Suprapubic skin (tissue), 4 donors: ENCODE measurements at places on chromosomes 12 and 14. TPM values are rescaled to one million over a fixed set of nuclear protein-coding genes. Genes with fewer than 3 reads are reported as not detected.

- DNase-seq: no peak
Measured at GRCh38 chr12:79933532-79934264, 1.2 kb downstream of the PPP1R12A start.

Gene TSPAN11
- total RNA-seq: 1.5 TPM

DNA sequence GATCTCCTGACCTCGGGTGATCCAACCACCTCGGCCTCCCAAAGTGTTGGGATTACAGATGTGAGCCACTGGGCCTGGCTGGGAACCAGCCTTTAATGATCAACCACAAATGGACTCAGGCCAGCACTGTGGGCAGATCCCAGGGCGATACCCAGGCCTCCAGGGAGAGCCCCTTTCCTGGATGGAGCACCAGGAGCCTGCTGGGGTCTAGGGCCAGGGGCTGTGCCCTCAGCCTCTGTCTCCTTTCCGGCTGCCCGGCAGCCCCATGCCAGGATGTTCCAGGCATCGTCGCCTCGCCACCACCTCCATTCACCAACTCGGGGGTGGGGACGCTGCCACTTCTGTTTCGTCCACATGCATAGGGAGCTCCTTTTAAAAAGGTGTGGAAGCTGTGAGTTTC, 2.3 kb downstream of the ADGRD1 start:
- no peak for DNase-seq

- DNase-seq: no peak
Measured at GRCh38 chr12:116881325-116881876, at the start of gene HRK. TSS of gene HRK (minus strand) at chr12:116881441. CDS start at chr12:116881307, 134 bp downstream.

Gene CRACR2A
- 13.2 TPM for total RNA-seq

DNA sequence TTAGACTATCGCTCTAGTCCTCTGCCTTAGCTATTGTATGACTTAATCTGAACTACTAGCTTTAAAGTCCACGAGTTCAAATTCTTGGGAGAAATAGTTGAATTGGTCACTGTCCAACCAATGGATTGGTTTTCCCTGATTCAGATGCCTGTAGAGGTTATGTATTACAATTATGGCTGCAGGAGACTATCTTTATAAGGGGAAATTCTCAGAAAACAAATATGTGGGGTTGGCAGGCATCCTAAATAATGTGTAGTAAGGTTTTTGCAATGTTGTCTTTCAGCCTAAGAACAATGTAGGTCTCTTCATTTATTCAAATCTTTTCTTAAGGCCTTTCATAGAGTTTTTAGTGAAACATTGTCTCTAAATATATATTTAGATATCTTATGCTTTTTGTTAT, 26.9 kb downstream of the MYRFL start:
- no peak for DNase-seq

Gene LMO3
- 6.2 TPM for total RNA-seq

DNA sequence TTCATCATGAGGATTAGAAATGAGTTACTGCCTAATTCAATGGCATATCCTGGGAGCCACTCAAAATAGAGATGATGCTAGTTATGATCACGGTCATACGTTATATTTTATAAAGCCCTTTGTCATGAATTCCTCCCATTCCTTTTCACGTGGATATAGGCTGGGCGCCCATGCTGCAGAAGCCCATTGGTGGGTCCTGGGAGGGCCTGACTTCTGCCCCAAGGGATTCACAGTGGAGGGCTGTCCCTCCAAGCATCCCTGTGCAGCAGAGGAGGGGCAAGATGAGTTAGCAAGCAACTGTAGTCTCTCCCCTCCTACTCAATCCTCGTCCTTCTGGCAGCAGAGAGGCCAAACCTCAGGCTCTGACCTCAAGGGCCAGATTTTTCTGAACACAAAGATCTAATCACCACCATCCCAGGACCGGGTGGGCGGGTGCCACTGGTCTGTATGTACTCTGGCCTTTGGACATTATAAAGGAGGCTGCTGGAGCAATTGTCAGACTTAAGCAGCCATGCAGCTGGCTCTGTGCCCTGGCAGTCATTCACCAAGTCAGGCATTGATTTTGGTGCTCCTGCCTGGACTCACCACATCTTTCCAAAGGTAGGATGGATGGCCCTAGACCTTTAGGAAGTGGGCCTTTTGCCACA, 8.6 kb downstream of the GLTP start:
- DNase-seq: no peak

GRCh38 chr14:93857081-93857480, 68.8 kb upstream of the PRIMA1 start:
- no peak for DNase-seq

- DNase-seq: no peak
Measured at GRCh38 chr14:25953532-25954139, 644.2 kb downstream of the NOVA1 start.

- no peak for DNase-seq
Measured at GRCh38 chr14:105690671-105691070, 164.3 kb downstream of the TMEM121 start.

DNA sequence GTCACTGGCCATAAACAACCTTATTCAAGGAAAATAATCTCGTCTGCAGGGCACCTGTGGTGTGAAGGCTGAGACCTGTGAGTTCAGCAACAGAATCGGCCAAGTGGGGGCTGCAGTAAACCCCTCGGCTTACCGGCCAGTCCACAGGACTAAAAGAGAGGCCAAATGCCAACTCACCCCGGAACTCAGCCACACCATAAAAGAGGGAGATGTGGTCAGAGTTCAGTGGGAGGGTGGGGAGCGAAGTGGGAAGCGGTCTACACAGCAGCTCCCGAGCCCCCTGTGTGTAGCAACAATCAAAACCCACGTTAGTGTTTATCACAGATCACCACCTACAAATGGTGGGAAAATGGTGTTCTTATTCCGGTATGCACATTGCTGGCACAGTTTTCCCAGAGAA, 153.0 kb downstream of the PIWIL1 start:
- no peak for DNase-seq

GRCh38 chr14:94426526-94426925, 26.1 kb downstream of the SERPINA11 start:
- no peak for DNase-seq

Gene DRAM1
- total RNA-seq: 7.1 TPM

DNA sequence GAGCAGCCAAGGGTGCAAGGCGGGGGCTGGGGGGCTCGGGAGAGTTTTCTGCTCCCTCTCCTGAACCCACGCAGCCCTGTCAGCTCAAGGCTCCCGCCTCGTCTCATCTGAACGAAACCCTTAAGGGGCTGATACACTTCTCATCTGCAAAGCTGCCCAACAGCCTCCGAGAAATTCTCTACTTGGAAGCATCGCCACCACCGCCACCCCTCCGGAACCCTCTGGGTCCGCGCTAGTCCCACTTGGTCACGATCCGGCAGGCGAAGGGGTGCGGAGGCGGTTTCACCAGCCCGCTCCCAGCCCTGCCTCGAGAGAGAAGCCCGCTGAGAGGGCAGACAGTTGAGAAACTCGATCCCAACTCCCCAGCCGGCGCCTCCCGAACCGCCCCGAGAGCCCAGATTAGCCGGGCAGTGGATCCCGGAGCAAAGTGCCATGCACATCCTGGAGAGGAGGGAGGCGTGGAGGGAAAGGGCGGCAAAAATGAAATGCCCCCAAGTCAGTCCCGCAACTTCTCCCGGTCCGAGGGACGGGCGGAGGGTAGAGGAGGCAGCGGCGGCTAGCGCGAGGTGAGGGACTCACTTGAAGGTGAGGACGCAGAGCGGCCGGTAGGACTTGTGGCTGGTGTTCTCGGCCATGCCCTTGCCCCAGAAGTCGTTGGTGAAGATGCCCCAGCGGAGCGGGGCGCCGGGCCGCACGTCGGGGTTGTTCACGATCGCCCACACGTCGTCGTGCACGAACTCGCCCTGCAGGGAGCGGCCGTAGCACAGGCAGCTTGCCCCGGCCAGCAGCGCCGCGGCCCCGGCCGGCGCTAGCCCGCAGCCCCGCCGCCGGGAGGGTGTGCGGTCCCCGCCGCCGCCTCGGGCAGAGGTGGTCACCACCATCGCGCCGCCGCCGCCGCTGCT, 620 bp downstream of the TMTC1 start:
- DNase-seq: peak; percentile 85

DNA sequence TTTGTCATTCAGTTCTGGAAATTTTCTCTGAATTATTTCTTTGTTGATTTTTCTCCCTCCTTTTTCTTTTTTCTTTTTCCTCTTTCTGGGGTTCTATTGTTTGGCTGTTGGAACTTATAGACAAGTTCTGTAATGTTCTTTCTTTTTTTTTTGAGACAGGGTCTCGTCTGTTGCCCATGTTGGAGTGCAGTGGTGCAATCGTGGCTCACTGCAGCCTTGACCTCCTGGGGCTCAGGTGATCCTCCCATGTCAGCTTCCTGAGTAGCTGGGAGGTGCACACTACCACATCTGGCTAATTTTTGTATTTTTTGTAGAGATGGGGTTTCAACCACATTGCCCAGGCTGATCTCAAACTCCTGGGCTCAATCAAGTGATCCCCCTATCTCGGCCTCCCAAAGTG, 30.1 kb upstream of the TBC1D30 start:
- no peak for DNase-seq

DNA sequence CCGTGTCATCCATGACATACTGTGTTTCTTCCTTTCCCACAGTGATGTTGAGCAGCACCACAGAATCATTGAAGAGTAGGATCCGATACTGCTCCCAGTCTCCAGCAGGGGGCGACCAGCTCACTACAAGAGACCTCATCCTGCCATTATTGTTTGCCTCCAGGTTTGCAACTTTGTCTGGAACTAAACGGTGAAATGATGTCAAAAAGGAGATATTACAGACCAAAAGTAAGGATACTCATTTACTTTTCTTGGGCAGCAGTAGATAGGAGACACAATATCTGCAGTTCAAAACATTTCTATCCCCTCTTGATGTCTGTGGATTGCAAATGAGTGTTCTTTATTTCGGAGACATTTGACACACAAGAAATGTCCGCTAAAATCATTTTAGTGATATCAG, 47.2 kb downstream of the PTPRB start:
- peak; percentile 73 for DNase-seq

Gene IGFBP6
- 86.0 TPM for total RNA-seq

- no peak for DNase-seq
Measured at GRCh38 chr12:113133666-113134065, 1.9 kb downstream of the RASAL1 start.

Gene MFAP5
- 70.5 TPM for total RNA-seq

Gene CD4
- 5.4 TPM for total RNA-seq

Gene ZFYVE1
- total RNA-seq: 23.0 TPM

DNA sequence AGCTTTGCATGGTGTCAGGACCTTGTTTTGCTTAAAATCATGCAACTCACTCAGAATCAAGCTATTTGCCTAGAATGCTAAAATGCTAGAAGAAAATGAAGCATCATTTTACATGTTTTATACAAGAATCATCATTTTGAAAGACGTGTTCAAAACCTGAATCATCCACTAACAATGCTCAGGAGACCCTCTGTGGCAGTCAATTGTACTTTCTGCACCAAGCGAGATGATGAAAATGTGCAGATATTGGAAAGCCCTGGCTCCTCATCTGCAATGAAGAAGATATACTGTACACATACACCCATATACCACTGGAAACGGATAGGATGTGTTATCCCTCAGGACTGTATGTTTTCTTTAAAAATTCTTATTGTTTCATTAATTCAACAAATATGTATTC, 92.7 kb downstream of the DYRK2 start:
- DNase-seq: no peak

Gene GALNT6
- total RNA-seq: 2.0 TPM

Gene RERG
- total RNA-seq: 7.7 TPM

DNA sequence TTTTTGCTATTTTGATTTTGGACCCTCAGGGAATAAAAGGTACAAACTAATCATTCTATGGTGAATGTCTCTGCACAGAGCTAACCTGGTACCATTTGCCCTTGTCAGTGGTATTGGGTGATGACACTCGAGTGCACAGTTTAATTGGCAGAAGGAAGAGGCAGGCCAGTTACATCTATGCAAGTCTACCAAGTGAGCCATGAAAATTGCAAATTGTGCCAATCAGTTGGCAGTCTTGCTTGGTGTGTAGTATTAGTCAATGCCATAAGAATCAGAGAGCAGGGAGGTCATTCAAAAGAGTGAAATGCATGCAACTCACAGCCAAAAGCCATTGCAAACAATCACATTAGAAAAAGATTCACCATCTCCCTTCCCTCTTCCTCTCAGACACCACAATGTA, 479.6 kb downstream of the ADAMTS20 start:
- no peak for DNase-seq

DNA sequence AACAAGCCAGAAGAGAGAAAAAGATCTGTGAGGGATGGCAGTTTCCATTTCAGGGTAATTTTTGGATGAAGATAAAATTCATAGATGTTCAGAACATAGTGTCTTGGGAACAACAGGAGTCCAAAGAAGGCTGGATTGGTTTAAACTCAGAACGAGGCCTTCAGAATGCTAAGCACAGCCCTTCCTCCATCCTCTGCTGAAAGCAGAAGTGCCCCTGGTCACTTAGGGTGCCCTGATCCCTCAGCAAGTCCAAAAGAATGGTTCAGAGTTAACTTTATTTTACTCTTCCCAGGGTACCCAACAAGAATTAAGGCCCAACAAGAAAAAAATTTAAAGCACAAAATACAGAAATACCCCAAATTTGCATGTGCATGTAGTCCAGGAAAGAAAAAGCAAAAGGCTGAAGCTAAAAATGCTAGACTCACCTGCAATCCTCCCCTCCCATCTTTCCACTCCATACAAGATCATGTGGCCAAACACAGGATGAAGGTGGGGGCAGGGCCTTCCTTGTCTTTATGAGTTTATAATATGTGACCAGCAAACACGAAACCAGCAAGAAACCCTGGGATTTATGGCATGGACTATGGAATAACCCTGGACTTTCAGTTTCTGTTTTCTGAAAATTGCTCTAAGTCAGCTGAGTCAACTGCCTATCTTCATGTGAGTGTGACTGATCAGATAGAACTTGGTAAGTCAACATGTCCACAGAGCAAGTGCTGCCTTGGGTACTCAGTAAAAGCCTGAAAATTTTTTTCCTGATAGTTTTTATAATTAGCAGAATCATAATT, 21.2 kb downstream of the MAX start:
- no peak for DNase-seq

GRCh38 chr12:80213871-80214270, 114.5 kb downstream of the OTOGL start:
- no peak for DNase-seq

Gene APOF
- not detected for total RNA-seq

Gene PTCSC3
- not detected for total RNA-seq

- DNase-seq: no peak
Measured at GRCh38 chr12:130953771-130954543, at the start of gene ADGRD1. TSS of gene ADGRD1 (plus strand) at chr12:130953907. CDS start at chr12:130954466, 559 bp downstream.

- no peak for DNase-seq
Measured at GRCh38 chr12:13273850-13274249, 77.3 kb downstream of the EMP1 start.

Gene TAS2R50
- total RNA-seq: not detected

Gene FOXG1
- total RNA-seq: not detected

GRCh38 chr12:88805286-88805685, 225.0 kb upstream of the KITLG start:
- no peak for DNase-seq

GRCh38 chr14:64649383-64649998, 54.7 kb upstream of the PLEKHG3 start:
- DNase-seq: peak; percentile 74

GRCh38 chr12:70353780-70354660, 12.1 kb upstream of the KCNMB4 start:
- DNase-seq: no peak

DNA sequence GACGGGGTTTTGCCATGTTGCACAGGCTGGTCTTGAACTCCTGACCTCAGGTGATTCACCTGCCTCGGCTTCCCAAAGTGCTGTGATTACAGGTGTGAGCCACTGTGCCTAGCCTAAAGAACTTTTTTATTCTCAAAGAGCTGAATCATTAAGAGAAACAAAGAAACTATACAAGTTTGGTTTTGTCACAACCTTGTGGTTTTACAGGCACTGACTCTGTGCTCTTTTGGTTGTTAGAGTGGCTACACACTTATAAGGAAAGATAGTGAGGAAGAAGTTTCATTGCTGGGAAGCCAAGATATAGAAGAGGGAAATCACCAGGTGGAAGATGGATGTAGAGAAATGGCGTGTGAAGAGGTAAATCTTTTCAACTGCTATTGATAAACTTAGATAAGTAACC, 10.1 kb upstream of the DNAH10 start:
- DNase-seq: no peak
